Right hindlimb (tissue), 1 donor: ENCODE measurements at places on chromosomes 3 and 15.

DNA sequence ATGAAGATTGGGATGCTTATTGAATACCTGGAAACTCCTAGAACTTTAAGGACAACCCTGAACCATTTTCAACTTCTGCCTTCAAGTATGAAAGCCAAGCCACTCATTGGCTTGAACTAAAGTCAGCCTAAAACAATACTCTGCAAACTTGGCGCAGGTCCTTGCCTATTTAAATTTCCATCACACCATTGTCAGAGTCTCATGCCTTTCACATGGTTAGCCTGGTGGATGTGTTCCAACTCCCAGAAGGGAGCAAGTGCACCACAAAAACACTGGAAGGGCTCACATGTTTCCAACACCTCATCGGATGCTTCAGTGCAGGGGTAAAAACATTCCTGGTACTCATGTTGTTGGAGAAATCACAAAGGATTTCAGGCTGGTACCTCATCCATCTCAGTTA, 511.6 kb upstream of the MDFIC2 start:
- DNase-seq, result peak; percentile 52

- no peak for DNase-seq
These were observed 132.4 kb downstream of the GOLGA6L6 start for GRCh38 chr15:20409247-20409646.

DNA sequence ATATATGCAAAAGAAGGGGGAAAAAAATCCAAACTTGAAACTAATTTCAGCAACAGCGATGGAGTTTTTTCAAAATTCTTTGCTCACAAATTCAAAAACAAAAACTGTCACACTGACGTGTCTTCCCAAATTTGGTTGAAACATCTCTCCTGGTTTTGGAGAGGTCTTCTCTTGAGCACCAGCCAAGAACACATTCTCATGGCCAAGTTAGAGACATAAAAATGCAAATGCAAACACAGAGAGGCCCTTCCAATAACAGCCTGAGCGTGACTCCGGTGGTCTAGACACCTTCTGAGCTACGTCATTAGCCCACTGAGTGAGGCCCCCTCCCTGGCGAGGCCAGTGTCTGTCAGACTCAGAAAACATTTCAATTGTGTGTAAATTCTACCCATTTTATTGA, 436.0 kb upstream of the PROK2 start:
- DNase-seq, result no peak

- DNase-seq, result peak; percentile 21
These were observed 93.9 kb upstream of the CCDC80 start for GRCh38 chr3:112734736-112735350.

DNA sequence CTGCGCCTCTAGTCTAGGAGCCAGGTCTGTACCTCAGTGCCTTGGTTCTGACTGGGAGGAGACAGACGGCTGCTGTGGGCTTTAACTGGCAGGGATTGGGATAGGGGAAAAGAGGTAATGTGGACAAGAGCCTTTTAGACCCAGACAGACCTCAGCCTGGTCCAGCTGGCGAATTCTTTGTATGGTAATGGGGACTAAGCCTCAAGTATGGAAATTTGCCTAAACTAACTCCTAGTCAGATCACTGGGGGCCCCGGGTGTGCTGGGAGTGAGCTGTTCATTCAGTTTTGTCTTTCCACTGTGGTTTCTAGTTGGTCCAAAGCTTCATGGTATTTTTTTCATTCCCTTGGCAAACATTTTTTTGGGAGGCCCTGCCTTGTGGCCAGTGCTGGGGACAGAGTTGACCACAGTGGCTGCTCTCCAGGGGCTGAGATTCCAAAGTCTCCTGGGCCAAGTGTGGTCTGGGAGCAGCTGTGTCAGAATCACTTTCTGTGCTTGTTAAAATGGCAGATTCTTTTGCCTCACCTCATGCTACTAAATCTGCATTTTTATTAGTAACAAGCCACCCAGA, 261.4 kb upstream of the C2CD4B start:
- DNase-seq, result peak; percentile 49
